ENCODE measurements at places on chromosomes 12 and 14.

GRCh38 chr12:49340971-49341776 lies 4.2 kb upstream of the C1QL4 start:
- DNase-seq, result no peak

DNA sequence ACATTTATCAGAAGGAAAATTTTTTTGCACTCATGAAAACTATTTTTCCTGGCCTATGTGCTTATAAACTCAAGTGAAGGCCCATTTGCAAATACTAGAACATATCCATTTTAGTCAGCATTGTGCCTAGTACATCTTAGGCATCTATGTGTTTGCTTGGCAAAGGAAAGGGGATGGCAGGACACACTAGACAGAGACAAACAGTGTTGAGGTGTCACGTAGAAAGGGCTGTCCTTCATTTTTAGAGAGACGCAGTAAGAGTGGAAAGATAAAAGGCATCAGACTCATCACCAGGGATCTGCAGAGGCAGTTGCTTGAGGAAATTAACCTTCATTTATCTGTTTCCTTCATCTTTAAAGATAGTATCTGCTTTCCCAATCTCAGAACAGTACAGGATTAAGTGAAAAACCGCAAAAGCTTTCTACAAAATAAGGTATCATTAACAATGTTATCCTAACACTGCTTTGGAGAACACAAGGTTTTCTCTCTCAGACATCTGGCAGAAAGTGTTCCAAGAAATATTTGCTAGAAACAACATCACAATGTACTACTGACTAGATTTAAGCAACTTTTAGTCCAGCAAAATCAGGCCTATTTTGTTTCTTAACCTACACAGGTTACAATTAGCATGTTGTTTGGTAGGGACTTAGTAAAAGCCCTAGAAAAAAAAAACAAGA lies 2.0 kb downstream of the YBX3 start:
- DNase-seq, result no peak

DNA sequence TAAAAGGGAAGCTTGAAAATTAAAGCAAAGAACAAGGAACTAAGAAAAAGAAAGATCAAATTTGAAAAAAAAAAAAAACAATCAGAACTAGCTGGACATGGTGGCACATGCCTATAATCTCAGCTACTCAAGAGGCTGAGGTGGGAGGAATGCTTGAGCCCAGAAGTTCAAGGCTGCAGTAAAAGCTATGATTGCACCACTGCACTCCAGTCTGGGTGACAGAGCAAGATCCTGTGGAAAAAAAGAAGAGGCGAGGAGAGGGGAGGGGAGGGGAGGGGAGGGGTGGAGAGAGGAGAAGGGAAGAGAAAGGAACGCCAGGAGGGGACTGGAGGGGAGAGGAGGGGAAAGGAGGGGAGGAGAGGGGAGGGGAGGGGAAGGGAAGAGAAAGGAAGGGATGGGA lies 43.0 kb downstream of the EEA1 start:
- DNase-seq, result no peak

DNA sequence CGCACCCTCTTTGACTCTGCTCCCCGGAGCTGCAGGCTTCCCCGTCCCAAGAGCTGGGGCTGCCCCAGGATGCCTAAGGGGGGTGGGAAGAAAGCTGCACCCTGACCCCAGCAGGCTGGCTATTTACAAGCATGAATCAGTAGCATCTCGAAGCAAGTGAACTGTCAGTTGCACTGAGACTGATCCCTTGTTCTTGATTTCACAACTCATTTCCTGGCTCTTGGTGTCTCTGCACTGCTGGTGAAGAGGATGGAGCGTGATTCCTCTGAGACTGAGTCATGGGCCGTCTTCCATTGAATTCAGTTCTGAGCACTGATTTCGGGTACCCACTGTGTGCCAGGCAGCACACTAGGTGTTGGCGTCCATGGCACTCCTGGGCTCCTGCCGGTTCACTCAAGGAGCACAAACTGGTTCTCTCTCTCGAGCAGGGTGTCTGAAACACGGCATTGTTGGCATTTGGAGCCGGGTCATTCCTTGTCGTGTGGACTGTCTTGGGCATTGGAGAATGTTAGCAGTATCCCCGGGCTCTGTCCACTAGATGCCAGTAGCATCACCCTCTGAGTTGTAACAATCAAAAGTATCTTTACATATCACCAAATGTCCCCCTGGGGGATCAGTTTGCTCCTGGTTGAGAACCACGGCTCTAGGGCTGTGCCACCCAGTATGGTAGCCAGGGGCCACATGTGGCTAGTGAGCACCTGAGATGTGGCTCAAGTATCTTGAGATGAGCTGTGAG lies 86.9 kb downstream of the RIN3 start:
- DNase-seq, result no peak

DNA sequence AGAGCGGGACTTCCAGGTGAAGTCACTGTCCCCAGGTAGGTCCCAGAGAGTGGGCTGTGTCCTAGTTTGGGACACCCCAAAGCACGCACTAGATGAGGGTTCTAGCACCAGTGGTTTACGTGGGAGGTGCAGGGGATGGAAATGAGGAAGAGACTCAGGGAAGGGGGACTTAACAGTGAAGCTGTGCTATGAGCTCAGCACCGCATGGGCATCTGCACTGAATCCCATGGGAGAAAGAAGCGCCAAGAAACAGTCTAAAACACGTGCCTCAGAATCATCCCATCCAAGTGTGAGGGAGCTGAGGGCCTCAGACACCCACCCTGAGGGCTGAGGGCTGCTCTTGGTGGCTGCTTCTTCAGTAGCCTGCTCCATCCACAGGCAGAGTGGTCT lies 71.5 kb upstream of the ZFP36L1 start:
- no peak for DNase-seq

DNA sequence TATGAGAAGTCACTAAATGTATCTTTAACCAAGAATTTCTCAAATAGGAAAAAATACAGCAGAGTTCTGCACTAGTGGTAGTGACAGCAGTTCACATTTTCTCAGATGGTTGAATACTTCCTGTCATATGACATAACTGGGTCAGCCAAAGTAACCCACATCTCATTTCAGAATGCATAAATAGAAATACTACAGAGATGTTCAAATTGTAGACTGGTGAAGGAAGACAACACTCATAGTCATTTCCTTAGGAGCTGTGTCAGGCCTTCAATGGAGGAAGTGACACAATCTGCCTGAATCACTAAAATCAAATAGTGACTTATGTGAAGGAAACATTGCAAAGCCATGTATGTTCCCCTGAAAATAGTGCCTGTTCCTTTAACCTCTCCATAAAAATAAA lies 32.4 kb downstream of the FERMT2 start:
- DNase-seq, result no peak

DNA sequence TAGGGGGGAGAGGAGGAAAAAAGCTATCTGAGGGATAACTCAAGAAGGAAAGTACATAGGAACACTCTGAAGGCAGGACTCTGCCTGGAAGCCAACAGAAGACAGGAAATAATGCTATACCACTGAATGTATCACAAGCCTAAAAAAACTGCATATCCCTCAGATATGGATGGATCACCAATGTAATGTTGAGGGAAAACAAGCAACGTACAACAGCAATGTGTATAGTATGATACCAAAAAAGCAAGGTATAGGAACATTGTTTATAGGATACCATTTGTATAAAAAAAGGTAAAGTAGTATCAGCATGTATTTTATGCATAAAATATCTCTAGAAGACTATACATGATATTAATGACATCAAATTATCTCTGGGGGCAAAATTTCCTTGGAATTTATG lies 3.4 kb downstream of the GLS2 start:
- no peak for DNase-seq

- no peak for DNase-seq
Measured at GRCh38 chr12:93880853-93881522, 203.8 kb downstream of the CRADD start.

DNA sequence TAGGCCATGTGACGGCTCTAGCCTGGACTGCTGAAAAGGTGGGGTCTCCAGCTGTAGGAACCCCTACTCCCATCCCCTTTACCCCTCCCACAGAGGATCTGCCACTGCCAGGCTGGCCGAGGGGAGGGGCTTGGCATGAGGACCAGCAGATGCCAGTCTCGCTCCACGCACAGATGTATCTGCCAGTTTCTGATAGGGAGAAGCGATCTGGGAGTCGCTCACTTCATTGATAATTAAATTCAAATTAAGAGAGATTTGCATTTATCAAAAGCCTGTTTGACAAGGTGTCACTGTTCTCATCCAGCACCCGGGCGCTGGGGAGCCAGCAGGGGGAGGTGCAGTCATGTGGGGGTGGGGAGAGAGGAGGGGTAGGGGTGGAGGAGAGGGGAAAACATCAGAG lies 217.6 kb upstream of the MYL2 start:
- DNase-seq, result no peak

GRCh38 chr14:90381999-90382451 lies 14.8 kb upstream of the CALM1 start:
- DNase-seq, result no peak

GRCh38 chr14:93006567-93007051 lies 83.7 kb downstream of the CHGA start:
- no peak for DNase-seq

GRCh38 chr12:124326871-124327270 lies 32.0 kb downstream of the RFLNA start:
- DNase-seq, result no peak

DNA sequence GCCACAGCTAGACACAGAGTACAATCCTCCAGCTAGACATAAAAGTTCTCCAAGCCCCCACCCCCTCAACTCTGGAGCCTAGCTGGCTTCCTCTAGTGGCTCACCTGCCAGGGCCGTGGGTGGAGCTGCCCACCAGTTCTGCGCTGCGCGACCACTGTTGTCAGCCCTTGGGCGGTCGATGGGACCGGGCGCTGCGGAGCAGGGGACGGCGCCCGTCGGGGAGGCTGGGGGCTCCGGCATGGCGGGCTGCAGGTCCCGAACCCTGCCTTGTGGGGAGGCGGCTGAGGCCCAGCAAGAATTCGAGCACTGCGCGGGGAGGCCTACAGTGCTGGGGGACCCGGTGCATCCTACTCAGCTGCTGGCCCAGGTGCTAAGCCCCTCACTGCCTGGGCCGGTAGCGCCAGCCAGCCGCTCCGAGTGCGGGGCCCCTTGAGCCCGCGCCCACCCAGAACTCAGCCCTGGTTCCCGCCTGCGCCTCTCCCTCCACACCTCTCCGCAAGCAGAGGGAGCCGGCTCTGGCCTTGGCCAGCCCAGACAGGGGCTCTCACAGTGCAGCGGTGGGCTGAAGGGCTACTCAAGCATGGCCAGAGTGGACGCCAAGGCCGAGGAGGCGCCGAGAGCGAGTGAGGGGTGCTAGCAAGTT lies 51.0 kb downstream of the RTN1 start:
- no peak for DNase-seq

DNA sequence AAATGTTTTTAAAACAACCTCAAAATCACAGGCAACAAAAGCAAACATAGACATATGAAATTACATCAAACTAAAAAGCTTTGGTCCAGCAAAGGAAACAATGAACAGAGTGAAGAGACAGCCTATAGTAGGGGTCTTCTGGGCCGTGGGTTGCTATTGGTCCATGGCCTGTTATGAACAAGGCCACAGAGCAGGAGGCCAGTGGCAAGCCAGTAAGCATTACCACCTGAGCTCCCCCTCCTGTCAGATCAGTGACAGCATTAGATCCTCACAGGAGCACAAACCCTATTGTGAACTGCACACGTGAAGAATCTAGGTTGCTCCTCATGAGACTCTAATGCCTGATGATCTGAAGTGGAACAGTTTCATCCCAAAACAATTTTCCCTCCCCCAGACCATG lies 174.0 kb downstream of the DIO2 start:
- DNase-seq, result no peak

- no peak for DNase-seq
Measured at GRCh38 chr14:74645756-74646470, 33.9 kb upstream of the LTBP2 start.

- no peak for DNase-seq
Measured at GRCh38 chr12:65742018-65743010, 82.0 kb upstream of the HMGA2 start.

- DNase-seq, result no peak
Measured at GRCh38 chr12:90229407-90230170, 521.0 kb upstream of the ATP2B1 start.

- peak; percentile 38 for DNase-seq
Measured at GRCh38 chr12:96219700-96220206, 25.6 kb downstream of the ELK3 start.

- no peak for DNase-seq
Measured at GRCh38 chr12:52741375-52742195, 35.6 kb downstream of the KRT76 start.

GRCh38 chr12:13026286-13026685 lies 17.9 kb upstream of the FAM234B start:
- no peak for DNase-seq

DNA sequence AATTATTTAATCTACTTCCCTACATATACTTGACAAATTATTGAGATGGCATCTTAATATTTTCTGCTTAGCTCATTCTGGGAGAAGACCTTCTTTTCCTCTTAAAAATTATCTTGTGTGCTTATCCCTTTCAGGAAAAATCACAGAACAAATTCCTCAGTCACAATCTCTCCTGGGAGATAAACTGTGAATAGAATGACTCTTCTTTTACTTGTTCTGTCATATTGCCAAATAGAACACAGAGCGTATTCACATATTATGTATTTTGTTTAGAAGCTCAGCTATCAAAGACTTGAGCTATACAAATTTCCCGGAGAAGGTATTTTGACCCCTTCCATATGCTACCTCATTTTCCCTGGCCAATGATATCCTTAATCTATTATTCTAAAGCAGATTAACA lies 146.7 kb downstream of the TMEM117 start:
- no peak for DNase-seq
